Smooth muscle cell of bladder (primary cell): ENCODE measurements at places on chromosomes 1 and 21. TPM values are rescaled to one million over a fixed set of nuclear protein-coding genes. Genes with fewer than 3 reads are reported as not detected.

FAM72B gene
- 0.92 and 1.1 TPM in 2 replicates for total RNA-seq

THEM5 gene
- total RNA-seq = not detected in 2 replicates

UBE2G2 gene
- total RNA-seq = 45.4 and 85.0 TPM in 2 replicates

SELP gene
- not detected in 2 replicates for total RNA-seq

RAB25 gene
- total RNA-seq = not detected in 2 replicates

PPIAL4G gene
- total RNA-seq = under 0.01 TPM in 1 of 2 replicates, not detected in the other

SMPDL3B gene
- under 0.01 TPM in 1 of 2 replicates, not detected in the other for total RNA-seq

TMEM200B gene
- total RNA-seq = 10.1 and 13.4 TPM in 2 replicates

PCBP3 gene
- 1.0 and 1.6 TPM in 2 replicates for total RNA-seq

KCNT2 gene
- 3.4 and 4.8 TPM in 2 replicates for total RNA-seq

L1TD1 gene
- total RNA-seq = under 0.01 TPM in 1 of 2 replicates, not detected in the other

FALEC gene
- 0.18 and 0.57 TPM in 2 replicates for total RNA-seq

TBX15 gene
- total RNA-seq = under 0.01 and 0.18 TPM in 2 replicates

STRIP1 gene
- 39.8 and 44.2 TPM in 2 replicates for total RNA-seq

PRR9 gene
- total RNA-seq = not detected in 2 replicates
